ENCODE measurements at places on chromosomes 5 and 9. TPM values are rescaled to one million over a fixed set of nuclear protein-coding genes. Genes with fewer than 3 reads are reported as not detected.

DNA sequence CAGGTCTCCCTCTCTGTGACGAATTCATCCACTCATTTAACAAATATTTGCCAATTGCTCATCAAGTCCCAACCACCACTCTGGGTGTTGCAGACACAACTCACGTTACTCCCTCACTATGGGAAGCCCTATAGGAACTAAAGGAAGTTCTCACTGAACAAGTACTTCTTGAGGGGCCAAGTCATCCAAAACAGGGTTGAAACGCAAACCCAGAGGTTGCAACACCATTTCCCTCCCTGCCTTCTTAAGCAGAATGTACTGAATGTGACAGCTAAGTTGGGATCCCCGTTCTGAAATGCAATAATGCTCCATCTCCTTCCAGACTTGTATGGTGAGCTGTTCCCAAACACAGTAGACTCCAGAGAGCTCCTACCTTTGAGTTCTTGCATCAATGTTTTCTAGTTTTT, 34.3 kb downstream of the EPB41L4B start:
- DNase-seq: no peak

GRCh38 chr9:126301985-126302603, 24.5 kb upstream of the MVB12B start:
- peak; percentile 27 for DNase-seq

GRCh38 chr9:105828596-105829213, 134.4 kb downstream of the TMEM38B start:
- DNase-seq: no peak

- DNase-seq: no peak
Measured at GRCh38 chr5:60541980-60542379, 158.0 kb downstream of the DEPDC1B start.

DNA sequence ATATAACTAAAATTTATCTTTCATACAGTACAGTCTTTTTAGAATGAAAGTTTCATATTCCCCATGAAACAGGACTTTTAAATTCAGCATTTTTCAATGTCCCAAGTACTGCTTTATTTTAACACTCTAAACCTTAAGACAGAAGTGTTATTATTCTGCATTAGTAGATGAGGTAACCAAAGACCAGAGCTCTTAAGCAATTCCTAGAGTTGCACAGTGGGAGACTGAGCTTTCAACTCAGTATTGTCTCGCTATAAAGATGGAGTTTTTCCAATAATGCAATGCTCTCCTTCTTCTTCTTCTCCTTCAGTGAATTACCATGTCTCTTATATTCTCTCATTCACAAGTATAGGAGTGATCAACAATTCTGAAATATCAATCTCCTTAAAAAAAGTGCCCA, 479.7 kb downstream of the CETN3 start:
- DNase-seq: no peak

DNA sequence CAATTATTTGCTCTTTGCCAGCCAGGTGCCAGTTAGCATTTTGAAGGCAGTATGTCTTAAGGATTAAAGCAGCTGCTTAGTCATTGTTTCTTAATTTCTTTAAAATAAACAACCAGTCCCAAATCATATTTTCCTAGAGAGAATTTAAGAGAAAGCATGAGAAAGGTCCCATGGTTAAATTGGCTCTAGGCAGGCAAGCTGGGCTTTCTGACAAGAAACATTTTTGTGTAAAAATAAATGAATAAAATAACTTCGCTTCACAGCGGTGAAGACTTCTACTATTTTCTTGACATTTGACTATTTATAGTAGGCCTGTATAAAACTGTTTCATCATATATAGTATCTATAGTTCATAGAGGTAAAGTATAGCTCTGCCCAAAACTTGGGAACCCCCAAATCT, 617.7 kb upstream of the C9orf72 start:
- DNase-seq: no peak

- no peak for DNase-seq
Measured at GRCh38 chr5:167769846-167770413, 521.5 kb upstream of the WWC1 start.

- no peak for DNase-seq
Measured at GRCh38 chr9:101437806-101438232, 2.2 kb upstream of the ALDOB start.

DNA sequence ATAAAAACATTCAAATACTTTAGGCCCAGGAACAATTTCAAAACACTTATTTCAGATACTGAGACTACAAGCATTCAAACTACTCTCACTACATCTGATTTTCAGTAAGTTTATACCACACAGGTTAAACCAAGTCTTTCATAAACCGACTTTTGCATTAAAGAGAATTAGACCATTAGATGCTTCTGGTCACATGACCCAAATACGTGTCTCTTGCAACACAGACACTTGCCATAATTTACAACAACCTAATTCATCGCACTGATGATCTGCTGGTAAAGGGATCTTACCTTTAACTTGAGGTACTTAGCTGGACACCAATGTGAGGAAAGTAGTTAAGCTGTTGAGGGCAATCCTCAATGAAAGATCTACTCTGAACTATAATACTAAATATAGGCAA, 3.2 kb downstream of the HNRNPH1 start:
- DNase-seq: no peak

Gene NUTM2F
- not detected for polyA plus RNA-seq

Gene ZNF474
- polyA plus RNA-seq: 2.4 TPM

Gene OR1Q1
- polyA plus RNA-seq: not detected

Gene TAF1L
- 0.09 TPM for polyA plus RNA-seq
